Fibroblast of mammary gland (primary cell): ENCODE measurements at places on chromosomes 4 and X.

DNA sequence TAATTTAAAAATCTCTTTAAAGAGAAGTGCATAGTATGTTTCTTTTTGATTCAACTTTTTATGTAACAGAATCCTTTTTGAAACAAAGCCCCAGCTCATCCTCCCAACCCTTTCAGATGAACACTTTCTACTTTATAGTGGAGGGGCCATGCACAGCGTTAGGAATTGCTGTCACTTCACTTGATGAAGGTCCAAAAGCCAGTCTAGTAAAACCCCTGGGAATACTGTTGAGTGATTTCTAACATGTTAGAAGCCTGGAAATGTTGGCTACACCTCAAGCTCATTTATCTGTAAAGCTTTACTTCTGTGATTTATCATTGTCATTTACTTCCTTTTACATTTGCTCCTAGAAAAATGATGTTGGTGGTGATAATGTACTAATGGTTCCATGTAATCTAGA lies 1608.9 kb upstream of the TENM3 start:
- no peak for DNase-seq

GRCh38 chrX:86379209-86379608 lies 231.0 kb downstream of the DACH2 start:
- DNase-seq = no peak

DNA sequence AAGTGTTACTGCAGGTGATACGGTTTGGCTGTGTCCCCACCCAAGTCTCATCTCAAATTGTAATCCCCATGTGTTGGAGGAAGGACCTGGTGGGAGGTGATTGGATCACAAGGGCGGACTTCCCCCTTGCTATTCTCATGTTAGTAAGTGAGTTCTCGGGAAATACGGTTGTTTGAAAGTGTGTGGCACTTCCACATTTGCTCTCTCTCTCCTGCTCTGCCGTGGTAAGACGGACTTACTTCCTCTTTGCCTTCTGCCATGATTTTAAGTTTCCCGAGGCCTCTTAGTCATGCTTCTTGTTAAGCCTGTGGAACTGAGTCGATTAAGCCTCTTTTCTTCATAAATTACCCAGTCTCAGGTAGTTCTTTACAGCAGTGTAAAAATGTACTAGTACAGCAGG lies 65.2 kb upstream of the SLC7A11 start:
- DNase-seq = no peak

- DNase-seq = no peak
These were observed 33.0 kb upstream of the ARHGAP6 start for GRCh38 chrX:11698702-11699101.

DNA sequence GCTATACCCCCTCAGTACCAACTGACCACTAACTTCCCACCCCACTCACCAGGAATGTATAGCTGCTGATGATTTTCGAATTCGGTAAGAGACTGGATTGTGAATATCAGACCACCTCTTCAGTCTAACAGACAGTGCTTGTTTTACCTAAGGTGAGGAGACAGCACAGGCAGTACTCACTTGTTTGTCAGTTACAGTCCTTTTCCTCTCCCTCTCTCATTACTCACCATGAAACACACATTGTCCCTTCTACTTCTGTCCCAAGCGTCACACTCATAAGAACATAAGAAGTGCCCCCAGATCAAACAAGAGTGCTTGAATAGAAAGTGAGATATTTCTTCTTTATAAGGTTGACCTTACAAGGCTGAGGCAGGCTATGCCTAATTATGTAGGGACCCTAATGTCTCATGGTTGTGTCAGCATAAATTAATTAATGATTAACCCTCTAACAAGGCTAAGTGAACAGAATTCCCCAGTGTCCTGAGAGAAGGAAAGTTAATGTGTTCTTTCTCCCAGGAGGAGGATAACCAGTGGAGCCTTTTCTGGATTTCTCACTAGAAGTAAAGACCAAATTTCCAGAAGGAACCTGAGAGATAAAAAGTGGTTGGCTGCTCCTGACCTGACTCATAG lies 32.2 kb downstream of the ZCCHC12 start:
- no peak for DNase-seq
